B cell (primary cell): ENCODE measurements at places on chromosomes 7 and 10. TPM values are rescaled to one million over a fixed set of nuclear protein-coding genes. Genes with fewer than 3 reads are reported as not detected.

The ZNF425 gene
- total RNA-seq: 2.8 and 3.3 TPM in 2 replicates

The ZNF862 gene
- total RNA-seq: 24.3 and 33.0 TPM in 2 replicates

The BET1 gene
- 36.1 and 40.7 TPM in 2 replicates for total RNA-seq

The ASZ1 gene
- total RNA-seq: not detected in 2 replicates

The TBRG4 gene
- 111 and 116 TPM in 2 replicates for total RNA-seq

The THSD7A gene
- total RNA-seq: not detected in 2 replicates

The TMEM26 gene
- total RNA-seq: not detected in 2 replicates
